ENCODE measurements at places on chromosomes 13 and 19.

- no peak for DNase-seq
Observed at GRCh38 chr19:33510462-33511194, 11.0 kb downstream of the PEPD start.

DNA sequence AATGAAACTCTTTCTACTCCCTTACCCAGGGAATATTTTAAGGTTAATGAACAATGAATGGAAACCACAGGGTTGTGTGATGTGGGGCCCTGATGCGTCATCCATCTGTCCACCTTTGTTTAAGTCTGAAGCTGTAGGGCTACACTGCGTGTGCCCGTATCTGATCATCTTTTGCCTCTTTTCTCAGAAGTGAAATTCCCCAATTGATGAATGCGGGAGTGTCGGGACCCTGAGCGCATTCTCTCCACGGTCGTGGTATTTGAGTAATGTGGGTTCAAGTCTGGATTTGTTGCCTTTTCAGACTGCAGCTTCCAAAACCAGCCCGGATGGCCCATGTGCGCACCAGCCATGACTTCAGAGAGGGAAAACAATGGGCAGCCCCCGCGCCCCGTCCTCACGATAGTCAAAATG lies 112.3 kb downstream of the COL4A2 start:
- no peak for DNase-seq

DNA sequence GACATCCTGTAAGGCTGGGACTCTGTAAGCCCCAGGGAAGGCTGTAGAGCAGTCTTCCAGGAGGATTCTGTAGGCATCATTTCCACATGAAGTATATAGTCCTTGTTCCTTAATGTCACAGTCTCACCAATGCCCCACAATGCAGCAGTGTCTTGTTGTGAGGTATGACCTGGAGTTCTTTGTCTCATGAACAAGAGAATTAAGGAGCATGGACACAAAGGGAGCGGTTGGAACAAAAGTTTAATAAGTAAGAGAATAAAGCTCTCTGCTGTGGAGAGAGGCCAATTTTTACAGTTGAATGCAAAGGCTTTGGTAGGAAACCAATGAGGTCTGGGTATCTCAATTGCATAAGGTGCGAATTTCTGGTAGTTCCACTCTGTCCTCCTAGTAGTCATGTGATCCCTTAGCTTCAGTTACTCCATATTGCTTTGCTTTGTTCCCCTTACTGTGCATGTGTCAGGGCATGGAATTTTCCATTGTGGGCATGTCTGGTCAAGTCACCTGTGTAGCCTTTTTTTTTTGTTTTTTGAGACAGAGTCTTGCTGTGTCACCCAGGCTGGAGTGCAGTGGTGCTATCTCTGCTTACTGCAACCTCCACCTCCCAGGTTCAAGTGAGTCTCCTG lies 124.3 kb upstream of the TMTC4 start:
- no peak for DNase-seq

- no peak for DNase-seq
Observed at GRCh38 chr13:52195401-52195837, 36.0 kb upstream of the NEK3 start.

GRCh38 chr19:35902870-35903475 lies 644 bp downstream of the HCST start:
- no peak for DNase-seq

DNA sequence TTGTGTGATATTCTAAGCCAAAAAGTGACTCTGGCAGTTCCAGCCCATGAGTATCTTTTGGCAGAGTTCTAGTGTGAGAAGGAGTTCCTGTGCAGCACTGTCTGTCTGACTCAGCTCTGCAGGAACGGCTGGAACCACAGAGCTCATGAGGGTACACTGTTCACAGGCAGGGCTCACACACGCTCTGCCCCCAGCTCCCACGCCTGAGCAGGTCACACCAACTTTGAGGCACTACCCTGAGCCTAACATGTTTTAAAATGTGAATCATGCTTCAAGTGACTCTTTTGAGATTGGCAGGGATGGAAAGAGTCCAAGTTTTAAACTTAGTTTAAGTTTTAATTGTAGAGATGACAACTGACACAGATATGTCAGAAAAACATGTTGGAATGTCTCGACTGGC lies 1203.3 kb downstream of the UQCRFS1 start:
- DNase-seq = no peak

DNA sequence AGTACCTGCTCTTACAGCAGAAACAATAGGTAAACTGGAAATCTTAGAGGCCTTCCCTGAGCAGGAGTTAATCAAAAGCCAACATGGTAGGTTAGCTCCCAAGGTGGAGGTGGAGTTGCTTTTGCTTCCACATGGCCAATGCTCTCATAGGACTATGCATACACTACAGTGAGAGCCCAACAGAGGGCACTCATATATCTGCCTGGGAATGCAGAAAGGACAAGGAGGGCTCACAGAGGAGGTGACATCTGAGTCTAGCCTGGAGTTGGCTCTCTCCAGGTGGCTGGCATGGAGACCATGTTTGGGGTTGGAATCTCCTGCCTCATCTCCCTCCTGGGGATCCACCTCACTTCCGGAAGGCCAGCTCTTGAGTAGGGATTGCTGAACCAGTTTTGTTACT lies 34.6 kb downstream of the ATP8A2 start:
- no peak for DNase-seq

DNA sequence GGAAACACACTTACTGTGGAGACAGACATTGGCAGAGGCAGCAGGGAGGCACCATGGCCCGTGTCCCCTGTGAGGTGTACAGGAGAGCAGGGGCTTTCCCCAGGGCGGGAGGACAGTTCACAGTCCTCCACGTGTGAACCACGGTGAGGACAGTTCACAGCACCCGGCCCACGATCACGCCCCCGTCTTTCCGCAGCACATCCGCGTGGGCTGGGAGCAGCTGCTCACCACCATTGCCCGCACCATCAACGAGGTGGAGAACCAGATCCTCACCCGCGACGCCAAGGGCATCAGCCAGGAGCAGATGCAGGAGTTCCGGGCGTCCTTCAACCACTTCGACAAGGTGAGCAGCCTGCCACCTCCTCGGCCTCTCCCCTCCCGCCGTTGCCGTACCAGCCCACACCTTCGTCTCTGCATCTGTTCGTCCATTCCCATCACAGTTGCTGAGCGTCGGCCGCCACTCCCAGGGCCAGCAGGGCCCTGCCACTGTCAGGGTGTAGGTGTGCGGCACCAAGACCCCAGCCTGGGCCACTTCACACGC lies 17.4 kb downstream of the CAPN12 start:
- DNase-seq = no peak

GRCh38 chr19:1846517-1847204 lies 1.6 kb downstream of the REXO1 start:
- no peak for DNase-seq

GRCh38 chr13:42970824-42971690 lies 21.0 kb downstream of the EPSTI1 start:
- DNase-seq = no peak

DNA sequence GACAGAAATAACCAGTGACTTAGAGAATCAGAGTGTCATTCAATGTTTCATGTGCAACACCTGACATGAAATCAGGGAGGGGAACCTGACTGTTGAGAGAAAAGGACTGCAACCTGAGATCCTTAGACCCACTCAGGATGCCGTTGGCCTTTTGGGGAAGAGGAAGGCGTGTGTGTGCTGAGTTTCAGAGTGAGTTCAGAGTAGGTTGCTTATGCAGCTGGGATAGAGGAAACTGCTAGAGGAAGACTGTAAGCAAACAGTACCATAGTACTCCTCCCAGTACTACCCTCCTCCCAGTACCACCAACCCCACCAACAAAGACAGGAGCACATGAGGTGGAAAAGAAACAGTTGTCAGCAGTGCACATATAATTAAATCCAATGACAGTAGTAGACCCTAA lies 63.7 kb downstream of the KL start:
- DNase-seq = no peak

- no peak for DNase-seq
Observed at GRCh38 chr19:16342002-16342715, 17.5 kb downstream of the KLF2 start.

DNA sequence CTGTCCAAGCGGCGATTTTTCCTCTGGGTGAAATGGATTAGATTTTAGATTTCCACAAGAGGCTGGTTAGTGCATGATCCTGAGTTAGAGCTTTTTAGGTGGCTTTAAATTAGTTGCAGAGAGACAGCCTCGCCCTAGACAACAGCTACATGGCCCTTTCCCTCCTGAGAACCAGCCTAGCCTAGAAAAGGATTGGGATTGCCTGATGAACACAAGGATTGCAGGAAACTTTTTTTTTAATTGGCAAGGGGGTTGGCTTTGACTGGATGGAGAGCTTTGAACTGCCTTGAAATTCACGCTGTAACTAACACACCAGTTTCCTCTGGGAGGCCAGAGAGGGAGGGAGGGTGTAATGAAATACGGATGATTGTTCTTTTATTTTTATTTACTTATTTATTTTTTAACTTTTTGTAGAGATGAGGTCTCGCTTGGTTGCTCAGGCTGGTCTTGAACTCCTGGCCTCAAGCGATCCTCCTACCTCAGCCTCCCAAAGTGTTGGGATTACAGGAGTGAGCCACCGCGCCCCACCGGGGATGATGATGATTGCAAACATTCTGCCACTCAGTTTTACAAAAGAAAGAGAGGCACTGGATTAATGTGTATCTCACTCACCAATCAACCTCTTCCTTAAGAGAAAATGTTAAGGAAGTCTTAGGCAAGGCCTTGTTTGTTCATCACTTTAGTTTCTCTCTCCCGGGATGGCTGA lies 1.9 kb downstream of the LDLR start:
- no peak for DNase-seq

GRCh38 chr19:45153339-45154063 lies 7.3 kb downstream of the NKPD1 start:
- DNase-seq = no peak

DNA sequence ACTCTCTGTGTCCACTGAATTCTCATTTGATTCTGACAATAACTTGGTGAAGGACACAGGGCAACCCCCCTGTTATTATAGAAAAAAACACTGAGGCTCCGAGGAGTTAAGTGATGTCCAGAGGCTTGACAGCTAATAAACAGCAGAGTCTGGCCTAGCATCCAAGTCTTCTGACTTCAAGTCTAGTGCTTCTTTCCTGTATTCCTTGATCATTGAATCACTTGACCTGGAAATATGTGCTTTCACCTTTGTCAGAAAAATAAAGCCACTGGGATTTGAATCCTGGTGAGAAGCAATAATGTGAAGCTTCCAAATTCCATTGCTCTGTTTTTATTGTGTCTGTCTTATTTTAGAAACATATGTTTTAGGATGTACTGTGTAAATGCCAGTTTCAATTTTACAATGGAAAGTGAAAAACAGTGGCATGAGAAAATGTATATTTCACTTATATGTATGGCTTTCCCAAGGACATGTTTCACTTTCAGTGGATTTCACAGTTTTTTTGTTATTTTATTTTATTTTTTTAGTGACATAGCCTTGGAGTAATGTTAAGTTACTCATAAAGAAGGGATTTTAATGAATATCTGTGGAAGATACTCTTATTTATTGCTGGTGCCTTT lies 190.2 kb downstream of the GPC6 start:
- no peak for DNase-seq

- DNase-seq = no peak
Observed at GRCh38 chr19:48728911-48729664, 9.6 kb upstream of the MAMSTR start.

DNA sequence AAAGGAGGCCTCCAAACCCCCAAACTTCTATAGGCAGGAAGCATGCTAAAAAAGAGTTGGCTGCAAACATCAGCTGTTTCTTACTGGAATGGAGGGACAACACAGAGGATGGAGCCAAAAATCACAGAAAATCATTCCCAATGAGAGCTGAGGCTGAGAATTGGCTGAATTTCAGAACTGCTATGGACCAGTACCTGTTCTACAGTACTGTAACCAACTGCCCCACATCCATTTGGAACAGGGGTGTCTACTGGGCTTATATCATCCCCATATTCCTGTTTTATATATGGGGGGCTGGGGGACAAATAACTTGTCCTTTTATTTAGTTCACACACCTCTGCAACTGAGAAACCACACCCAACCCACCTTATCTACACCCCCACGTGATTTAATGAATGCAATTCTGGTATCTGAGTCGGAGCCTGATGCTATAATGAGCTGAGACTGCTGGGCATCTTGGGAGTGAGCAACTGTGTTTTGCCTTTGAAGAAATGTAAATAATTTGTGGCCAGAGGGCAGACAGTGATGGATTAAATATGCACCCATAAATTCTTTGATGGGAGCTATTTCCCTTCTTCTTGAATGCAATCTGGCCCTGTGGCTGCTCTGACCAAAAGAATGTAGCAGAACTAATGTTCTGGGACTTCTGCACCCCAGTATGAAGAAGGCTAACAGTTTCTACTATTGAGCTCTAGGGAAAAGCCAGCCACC lies 82.6 kb downstream of the TBC1D4 start:
- no peak for DNase-seq

GRCh38 chr13:75693227-75693626 lies 57.1 kb downstream of the LMO7 start:
- no peak for DNase-seq

GRCh38 chr13:40456397-40456953 lies 210.0 kb downstream of the FOXO1 start:
- DNase-seq = no peak

- DNase-seq = no peak
Observed at GRCh38 chr19:15812060-15812722, 3.3 kb downstream of the OR10H1 start.

DNA sequence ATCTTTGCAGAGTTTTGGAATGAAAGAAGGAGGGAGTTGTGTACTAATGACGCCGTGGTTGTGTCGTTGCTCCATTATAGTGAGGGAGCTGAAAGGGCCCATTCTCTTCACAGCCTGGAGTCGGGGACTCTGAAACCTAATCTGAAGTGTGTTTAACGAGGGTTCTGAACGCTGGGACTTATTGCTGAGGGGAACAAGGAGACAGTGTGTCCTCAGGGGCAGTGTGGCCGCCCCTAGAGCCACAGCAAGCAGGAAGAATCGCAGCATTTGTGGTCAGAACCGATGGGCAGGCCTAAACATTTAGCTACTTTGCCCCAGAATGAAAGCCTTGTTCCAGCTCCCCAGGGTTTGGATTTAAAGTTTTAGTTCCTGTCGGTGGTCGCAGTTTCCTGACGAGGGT lies 156.4 kb upstream of the RNF113B start:
- DNase-seq = no peak

GRCh38 chr19:48967346-48968178 lies 2.5 kb downstream of the FTL start:
- no peak for DNase-seq

- DNase-seq = no peak
Observed at GRCh38 chr13:77832339-77833100, 86.1 kb downstream of the EDNRB start.

DNA sequence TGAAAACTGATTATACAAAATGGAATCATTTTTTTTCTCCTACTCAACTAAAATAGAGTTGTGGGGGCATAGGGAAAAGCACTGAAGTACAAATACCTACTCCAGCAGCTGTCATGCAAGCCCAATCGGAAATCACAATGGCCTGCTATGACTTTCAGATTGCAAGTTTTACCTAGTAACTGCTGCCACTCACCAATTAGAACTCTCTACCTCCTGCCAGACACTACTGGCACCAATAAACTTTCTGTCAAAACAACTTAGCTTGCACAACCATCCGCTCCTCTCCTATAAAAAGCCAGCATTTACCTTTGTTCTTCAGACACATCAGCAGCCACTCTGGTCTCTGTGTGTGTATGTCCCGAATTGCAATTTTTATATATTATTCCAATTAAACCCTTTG lies 9.3 kb upstream of the TRPC4 start:
- DNase-seq = no peak

All from cortex of kidney (tissue), 1 donor.